Body of pancreas (tissue), 4 donors: ENCODE measurements at places on chromosomes 12 and 14.

GRCh38 chr12:70364695-70365397 lies 1.2 kb upstream of the KCNMB4 start:
- DNase-seq, result no peak

- DNase-seq, result peak; percentile 69
Observed at GRCh38 chr12:38921025-38921677, 15.8 kb upstream of the CPNE8 start.

DNA sequence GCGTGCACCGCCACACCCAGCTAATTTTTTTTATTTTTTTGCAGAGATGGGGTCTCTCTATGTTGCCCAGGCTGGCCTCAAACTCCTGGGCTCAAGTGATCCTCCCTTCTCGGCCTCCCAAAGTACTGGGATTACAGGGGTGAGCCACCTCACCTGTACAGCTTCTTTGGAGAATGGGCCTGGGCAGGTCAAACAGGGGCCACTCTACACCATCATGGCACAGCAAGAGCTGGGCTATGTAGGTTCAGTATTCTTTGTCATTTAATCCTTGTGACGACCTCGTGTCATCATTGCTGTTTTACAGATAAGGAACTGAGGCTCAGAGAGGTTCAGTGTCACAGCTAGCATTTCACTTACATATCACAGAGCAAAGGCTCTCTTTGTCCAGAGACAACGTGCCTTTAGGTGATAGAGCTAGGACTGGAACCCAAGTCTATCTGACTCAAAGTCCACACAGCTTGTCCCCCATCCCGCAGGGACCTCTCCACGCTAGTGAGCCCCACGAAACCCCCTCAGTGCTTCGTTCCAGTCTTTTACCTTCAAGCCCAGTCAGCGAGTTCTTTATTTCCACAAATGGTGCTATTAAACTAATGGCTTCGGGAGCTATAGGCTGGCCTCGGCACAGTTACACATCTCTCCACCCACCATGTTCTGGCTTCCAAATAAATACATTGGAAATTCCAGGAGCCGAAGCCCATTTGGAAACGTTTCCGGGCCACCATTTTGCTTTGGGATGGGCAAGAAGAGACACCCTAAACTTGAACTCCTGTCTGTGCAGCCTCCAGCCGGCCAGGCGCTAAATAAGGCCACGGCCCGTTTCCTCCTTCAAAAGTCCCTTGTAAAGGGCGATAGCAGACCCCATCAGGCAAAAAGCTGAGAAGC lies 660 bp upstream of the MAP1LC3B2 start:
- no peak for DNase-seq

DNA sequence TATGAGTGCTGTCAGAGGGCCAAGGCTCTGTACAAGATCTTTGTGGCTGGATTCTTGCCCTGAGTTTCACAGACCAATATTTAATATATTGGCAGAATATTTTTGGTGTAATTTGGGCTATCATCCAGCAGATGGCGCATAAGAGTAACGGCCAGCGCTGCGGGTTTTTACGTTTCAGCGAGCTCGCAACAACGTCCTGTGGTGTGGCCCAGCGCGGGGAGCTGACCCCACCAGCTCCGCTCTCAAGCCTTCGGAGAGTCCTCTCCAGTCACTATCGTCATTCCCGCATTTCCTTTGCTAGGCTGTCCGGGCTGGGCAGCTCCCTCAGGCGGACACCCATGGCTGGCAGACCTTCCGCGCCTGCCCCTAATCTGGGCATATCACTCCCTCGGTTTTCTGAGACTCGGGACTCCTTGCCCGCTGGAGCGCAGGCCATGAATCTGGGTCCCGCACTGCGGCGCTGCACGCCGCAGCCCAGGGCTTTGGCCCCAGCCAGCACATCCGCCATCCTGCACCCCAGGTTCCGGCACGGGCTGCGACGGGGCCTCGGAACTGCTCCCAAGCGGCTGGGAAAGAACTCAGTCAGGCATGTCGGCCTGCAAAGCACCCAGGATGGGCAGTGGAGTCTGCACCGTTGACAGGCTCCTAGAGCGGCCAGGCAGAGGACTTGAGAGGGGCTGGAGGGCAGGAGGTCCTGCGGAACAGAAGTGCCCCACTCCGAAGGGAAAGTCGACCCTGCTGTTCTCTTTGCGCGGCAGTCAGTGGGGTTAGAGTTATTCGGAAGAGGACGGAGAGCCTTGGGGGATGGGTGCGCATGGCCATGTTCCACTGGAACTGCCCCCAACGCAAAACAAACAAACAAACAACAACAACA lies 18.4 kb downstream of the OLR1 start:
- DNase-seq, result peak; percentile 70

DNA sequence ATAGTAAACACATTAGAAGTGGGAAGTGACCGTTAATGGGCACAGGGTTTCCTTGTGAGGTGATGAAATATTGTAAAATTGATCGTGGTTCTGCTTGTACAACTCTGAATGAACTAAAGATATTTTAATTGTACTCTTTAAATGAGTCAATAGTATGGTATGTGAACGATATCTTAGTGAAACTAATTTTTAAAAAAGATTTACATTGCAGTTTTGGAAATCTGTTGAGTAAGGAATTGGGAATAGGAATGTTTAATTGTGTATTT lies 1.7 kb downstream of the ZNF410 start:
- no peak for DNase-seq

- no peak for DNase-seq
Observed at GRCh38 chr12:84551373-84551772, 361.2 kb downstream of the SLC6A15 start.

GRCh38 chr12:122865268-122866231 lies 30.3 kb downstream of the HIP1R start:
- DNase-seq, result peak; percentile 87

DNA sequence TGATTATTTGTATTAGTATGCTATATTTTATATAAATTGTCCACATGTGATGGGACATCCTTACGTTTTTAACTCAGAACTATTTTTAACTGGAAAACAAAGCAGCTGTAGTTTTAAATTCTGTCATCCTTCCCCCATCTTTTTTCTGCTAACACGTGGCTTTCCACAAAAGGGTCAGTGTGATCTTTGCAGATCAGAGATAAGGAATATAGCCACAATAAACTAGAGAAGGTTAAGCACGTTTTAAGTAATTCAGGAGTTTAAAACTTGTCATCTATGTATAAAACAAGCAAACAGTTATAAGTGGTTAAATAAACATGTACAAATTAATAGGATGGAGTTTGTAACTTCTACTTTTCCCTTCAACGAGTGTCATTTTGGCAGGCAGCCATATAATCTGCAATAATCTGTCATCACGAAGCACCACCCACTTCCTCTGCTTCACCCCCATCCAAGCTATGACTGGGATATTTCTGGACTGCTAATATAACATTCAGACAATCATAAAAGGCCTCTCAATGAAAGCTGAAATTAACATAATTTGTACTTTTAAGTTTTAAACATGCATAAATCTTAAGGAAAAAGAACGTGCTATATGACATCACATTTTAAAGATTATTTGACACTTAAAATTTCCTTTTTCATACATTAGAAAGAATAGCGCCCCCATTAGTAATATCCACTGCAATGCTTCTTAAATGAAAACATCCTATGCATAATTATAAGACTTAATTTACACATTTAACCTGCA lies 15.3 kb downstream of the TAOK3 start:
- DNase-seq, result peak; percentile 22

DNA sequence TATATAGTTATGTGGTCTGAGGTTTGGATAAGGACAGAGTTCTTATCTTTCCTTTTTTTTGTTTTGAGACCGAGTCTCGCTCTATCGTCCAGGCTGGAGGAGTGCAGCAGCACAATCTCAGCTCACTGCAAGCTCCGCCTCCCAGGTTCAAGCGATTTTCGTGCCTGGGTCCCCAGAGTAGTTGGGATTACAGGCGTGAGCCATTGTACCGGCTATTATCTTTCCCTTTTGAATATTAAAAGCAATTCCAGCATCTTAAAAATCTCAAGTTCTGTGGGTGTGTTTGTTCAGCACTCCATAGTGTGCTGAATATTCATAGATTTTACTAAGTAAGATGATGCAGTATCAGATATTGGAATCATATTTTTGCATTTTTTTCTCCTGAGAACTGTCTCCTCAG lies 404.4 kb upstream of the RGS6 start:
- no peak for DNase-seq

DNA sequence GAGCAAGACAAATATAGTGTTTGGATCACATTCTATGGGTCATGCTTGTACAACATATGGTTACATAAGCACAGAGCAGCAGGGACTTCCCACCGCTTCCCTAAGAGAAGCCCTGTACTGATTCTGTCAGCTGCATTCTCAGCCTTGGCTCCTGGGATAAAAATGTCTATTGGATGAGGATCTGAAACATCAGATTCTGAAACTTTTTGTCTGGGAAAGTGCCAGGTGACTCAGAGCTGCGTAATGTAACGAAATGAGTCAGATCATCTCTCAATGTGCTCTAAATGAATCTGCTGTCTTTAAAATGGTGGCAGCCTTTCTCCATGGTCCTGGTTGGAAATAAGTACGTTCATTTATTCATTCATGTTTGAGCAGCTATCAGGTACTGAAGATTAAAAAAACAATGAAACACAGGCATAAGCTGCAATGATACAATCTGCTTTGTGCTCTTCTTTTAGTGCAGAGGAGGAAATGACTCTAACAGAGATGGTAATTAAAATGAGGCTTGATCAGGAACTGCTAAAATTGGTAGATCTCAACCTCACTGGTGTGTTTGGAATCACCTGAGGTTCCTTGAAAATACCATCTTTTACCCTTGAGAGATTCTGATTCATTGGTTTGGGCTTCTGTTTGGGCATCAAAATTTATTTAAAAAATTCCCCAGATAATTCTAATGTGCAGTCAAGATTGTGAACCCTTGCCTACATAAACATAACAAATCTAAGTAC lies 99.1 kb upstream of the NAP1L1 start:
- DNase-seq, result no peak

- DNase-seq, result no peak
Observed at GRCh38 chr14:45242706-45243105, 10.3 kb downstream of the MIS18BP1 start.

GRCh38 chr12:54146506-54147145 lies 42.2 kb downstream of the SMUG1 start:
- DNase-seq, result no peak

DNA sequence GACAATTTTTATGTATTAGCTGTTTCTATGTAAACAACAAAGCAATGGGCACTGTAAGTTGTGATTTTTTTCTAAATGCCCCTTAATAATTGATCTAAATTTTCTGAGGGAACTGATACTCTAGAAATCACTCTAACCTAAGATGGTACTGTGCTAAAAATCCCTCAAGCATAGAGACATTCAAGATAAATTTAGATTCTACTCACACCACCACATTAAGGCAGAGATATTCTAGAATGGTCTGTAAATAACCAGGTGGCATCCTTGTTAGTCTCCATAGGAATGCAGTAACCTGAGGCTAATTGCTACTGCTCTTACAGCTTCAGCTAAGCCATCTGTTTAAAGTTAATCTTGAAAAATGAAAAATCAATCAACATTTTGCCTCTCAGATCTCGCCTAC lies 87.3 kb downstream of the SLC41A2 start:
- DNase-seq, result no peak

DNA sequence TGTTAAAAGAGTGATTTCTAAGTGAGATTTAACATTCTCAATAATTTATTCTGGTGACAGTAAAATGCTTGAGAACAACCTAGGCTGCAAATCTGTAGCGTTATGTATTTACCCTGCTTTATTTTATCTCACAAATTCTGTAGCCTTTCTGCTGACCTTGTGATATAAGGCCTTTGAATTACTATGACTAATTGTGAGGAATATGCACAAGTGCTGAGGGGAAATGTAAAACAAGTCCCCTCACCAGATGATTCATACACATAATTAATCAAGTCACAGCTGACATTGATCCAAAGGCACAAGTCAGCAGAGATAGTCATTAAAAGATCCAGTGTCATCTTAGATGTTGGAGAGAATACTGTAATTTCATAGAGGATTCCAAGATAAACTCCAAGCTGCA lies 992.7 kb upstream of the USP15 start:
- no peak for DNase-seq

DNA sequence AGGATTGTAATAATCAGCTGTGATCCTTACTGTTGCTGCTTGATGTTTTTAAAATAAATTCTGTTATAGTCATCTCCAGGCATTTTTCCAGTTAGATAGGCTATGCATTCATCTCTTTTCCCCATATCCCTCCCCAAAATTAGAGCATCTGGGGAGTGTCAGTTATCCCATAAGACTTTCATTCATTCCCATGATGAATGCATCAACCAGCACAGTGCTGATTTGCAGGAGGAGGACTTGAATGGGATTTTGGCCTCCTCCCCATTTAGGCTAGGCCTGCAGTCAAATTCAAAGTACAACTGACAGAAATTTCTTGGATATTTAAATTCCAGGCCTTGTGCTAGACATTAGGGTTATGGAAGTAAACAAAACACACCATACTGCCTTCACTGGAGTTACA lies 99.8 kb downstream of the AEBP2 start:
- DNase-seq, result no peak

GRCh38 chr14:23910101-23910875 lies 43.3 kb upstream of the DHRS4 start:
- peak; percentile 76 for DNase-seq

DNA sequence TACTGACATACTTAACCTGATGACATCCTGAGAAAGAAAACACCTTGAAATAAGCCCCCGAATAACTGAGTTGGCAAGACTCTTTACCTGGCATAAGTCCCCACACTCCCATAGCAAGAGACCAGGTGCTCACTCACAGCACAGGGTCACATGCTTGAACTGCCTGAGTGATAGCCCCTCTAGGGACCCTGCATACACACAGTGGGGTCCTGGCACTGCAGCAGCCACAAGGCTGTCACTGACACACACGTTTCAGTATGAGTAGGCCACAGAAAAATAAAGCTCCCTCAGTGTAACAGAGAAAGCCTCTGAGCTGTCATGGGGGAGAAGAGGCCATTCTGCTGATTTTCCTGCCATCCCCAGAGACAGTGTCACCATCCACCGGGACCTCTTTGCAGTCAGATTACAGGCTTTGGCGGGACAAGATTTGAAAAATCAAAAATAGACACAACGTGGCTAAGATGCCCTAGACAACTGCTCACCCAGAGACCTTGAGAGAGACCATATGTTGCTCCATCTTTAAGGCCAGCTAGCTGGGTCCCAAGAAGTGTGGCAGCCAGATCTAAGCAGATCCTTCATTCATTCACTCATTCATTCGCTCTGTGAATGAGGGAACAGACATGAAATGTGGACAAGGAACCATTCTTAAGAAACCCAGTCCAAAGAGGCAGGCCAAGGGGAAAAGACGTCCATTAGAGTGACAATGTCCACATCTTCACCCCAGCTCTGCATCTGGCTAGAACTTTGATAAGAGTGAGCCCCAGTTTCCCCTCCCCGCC lies 1.6 kb downstream of the SCARB1 start:
- no peak for DNase-seq

DNA sequence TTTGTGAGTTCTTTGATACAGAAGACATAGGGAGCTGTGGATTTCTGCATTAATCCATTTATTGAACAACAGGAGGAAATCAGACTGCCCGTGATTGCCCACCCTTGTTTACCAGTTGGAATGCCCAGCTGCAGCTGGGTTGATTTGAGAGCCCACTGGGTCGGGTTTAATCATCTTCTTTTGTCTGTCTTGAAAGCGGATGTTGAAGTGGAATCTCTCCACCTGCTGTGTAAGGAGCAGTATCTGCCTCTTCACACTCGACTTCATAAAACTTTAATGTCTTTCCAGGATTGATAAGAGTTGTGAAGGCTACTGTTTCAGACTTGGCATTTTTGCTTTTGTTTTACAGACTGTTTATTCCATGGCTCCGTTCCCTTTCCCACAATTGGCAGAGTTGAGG lies 39.9 kb downstream of the TBC1D30 start:
- no peak for DNase-seq
